ENCODE measurements at places on chromosomes 7 and 10.

DNA sequence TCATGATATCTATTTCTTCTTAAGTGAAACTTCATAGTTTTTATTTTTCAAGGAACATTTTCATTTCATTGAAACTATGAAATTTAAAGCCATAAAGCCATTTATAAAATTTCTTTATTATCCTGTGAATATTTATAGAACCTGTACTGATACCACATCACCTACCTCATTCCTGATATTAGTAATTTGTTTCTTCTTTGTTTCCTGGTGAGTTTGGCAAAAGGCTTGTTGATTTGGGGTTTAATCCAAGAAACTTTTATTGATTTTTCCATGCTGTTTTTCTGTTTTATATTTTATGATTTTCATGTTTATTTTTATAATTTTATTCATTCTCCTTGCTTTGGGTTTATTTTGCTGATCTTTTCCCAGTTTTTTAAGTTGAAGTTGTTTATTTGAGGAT is 669.4 kb downstream of the NXPH1 start:
- DNase-seq = no peak

DNA sequence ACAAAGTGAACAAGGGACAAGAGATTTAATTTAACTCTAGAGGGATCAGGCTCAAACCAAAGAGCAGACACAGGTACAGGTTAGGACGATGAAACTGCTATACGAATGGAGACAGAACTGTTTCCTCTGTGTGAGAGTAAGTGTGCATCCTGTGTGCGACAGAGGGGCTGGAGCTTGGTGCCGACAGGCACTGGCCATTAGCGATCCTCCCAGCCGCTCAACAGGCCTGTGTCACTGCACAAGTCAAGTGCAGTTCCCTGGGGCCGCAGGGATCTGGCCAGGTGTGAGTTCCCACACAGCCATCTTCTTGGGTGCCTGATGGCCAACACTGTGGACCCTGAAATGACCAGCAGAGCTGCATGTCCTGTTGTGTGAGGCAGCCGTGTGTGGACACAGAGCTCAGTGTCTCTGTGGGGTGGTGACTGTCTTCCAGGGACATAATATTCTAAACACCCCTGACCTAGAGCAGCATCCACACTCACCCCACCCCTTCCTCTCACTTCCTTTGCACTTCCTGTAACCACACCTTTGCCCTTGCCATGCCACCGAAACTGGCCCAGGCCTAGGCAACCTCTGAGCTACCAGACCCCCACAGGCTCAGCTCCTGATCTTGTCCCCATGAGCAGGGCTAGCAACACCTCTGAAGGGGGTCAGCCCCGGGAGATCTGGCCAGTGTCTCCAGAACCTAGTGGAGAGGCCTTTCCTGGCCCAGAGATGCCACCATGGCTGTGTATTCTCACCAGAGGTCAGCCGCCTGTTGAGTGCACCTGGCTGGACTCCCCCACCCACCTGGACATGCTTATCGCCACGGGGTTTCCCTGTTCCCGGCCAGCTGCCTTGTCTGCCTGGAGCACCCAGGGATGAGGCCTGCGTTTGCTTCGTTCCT is 11.7 kb upstream of the TBRG4 start:
- no peak for DNase-seq

GRCh38 chr10:53458007-53458406 is 685.4 kb upstream of the MBL2 start:
- no peak for DNase-seq

- DNase-seq = no peak
Observed at GRCh38 chr7:123612024-123612423, 10.4 kb downstream of the ASB15 start.

DNA sequence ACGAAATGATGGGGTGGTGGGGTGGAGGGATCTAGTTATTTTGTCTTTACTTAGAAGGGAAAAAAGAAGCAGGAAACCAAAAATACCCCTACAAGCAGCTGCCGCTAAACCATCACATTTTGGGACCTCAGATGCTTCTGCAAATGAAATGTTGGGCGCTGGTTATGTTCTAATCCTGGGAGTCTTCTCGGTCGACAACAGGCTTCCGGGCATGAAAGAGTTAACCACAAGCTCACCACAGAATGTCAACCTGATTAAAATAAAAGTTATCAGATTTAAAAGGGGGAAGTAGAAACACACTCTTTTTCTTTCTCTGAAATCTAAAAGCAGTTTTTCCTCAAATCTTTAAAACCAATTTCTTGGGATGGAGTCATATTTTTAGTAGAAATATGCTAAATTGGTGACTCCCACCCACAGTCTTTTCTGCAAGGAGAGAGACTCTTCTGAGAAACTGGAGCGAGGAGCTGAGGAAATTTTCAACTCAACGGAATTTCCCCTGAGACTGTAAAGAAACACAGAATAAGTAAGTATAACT is 16.8 kb downstream of the IL2RA start:
- DNase-seq = peak; percentile 65

DNA sequence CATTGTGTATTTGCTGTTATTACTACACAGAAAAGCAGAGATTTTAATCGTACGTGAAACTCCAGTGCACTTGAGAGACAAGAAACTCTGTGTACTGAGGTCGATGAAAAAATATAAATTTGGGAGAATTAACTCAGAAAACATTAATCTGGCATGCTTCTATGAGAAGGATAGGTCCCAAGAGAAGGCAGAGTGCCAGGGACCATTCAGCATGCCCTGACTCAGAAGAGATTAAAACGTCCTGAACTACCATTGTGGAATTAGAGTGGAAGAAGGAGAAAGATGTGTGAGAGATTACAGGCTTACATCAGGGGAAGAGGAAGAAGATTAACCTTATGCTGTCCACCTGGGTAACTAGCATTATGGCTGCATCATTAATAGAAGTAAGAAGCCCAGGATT is 72.4 kb downstream of the REEP3 start:
- DNase-seq = no peak

DNA sequence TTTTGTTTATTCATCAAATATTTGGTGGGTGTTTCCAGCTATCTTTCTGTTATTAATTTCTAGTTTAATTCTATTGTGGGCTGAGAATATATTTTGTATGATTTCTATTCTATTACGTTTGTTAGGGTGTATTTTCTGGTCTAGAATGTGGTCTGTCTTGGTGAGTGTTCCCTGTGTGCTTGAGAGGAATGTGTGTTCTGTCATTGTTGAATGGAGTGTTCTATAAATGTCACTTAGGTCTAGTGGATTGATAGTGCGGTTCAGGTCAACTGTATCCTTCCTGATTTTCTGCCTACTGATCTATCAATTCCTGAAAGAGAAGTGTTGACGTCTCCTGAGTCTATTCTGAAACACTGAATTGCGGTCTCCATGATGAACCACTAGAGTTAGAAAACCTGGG is 8.5 kb downstream of the HTRA1 start:
- DNase-seq = no peak

- DNase-seq = no peak
Observed at GRCh38 chr7:24835643-24836042, 78.4 kb upstream of the GSDME start.

- no peak for DNase-seq
Observed at GRCh38 chr10:70650718-70651117, 21.6 kb upstream of the ADAMTS14 start.

DNA sequence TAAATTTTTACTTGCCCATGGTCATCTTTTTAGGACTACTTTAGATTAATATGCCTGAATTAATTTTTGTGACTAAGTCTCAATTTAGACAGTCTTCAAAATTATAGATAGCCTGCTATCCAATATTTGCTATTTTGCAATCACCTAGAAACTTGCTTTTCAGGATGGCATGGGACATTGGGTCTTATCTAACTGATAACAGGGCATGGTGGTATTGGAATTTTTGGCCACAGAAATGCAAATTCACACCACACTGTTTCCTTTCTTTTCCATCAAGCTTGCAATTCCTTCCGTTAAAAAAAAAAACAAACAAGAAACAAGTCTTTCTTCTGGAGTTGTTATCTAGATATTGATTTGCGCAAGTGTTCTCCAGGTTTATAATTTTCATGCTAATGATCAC is 8.8 kb downstream of the ARL5B start:
- DNase-seq = no peak

GRCh38 chr7:108592646-108593201 is 23.1 kb downstream of the DNAJB9 start:
- DNase-seq = no peak

- peak; percentile 65 for DNase-seq
Observed at GRCh38 chr7:128863433-128863989, 855 bp downstream of the ATP6V1F start.

DNA sequence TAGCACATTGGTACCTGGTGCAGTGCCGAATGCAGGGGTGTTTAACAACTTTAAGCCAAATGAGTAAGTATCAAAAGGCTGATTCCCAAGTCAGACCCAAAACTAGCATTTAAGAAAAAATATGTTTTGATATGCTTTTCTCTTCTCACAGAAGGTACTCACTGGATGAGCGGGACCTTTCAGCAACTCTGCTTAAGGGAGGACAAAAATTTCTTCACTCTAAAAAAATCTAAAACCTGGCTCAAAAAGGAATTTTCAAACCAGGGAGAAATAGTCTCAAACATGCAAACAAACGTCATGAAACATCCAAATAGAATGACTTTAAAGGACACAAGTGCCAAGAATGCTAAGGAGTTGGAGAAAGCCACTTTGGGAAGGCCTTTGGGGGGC is 962.1 kb downstream of the KCNMA1 start:
- no peak for DNase-seq

DNA sequence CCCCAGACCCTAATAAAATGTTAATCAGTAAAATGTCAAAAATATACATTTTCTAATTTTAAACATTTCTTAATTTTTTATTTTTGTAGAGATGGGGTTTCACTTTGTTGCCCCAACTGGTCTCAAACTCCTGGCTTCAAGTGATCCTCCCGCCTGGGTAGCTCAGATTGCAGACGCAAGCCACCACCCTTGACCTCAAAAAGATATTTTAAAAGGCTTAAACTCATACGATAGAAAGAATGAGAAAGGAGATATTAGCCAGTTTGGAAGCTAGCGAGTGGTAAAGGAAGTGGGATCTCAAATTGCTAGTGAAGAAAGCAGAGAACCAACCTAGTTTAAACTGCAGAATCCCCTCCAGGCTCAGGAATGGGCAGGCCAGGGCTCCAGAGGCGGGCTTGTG is 4.5 kb downstream of the WIPI2 start:
- no peak for DNase-seq

DNA sequence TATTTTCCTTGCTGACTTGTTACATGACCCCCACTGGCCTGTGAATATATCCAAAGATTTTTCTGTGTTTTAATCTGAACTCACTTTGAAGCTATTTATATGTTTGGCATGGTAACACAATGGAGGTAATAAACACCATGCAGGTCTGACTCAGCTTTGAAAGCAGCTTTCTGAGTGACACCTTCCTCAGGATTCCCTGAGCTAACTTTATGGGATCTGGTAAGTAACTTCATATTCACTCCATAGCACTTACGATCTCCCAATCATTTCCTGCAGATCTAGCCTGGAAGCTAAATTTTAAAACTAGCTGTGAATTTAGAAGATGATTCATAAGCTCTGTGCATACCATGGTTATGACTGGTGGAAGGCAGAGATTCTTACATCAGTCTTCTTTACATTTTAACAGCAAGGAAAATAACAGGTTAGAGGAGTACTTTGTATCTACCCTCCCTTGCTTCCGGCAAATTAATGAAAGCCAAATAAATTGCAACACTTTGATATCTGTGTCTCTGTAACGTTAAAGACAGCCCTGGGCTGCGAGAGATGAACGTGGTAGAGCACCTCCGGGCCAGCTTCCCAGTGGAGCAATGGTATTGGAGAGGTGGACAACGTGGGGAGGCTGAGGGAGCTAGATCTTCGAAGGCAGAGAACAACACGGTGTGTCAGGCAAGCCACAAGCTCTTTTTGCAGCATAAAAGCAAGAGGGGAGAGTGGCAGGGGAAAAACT is 170.2 kb upstream of the KLF14 start:
- peak; percentile 69 for DNase-seq

DNA sequence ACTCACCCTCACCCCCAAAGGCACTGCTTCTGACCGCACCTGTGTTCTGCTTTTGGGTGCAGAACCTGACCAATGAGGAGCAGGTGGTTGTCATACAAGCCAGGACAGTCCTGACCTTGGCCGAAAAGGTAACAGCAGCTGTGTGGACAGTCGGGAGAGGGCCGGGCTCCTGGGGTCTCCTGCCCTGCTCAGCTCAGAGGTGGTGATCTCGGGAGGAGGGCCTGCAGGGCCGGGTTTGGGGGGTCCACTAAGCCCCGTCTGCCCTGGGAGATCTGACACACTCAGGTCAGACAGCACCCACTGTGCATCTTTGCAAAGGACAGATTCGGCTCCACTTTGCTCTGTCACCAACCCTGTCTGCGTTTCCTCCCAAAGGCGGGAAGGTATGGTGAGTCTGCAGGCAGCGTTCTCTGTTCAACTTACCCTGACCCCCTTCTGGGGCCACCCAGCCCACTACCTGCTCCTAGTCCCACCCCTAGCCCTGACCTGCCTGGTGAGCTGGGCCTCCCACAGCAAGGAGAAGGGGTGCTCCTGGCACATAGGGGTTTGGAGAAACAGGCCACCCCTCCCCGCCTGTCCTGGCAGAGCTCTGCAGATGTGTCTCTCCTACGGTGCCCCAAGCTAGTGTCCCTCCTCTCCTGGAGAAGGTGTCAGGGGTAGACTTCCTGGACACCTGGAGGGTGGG is 33.7 kb upstream of the DPYSL4 start:
- DNase-seq = no peak

DNA sequence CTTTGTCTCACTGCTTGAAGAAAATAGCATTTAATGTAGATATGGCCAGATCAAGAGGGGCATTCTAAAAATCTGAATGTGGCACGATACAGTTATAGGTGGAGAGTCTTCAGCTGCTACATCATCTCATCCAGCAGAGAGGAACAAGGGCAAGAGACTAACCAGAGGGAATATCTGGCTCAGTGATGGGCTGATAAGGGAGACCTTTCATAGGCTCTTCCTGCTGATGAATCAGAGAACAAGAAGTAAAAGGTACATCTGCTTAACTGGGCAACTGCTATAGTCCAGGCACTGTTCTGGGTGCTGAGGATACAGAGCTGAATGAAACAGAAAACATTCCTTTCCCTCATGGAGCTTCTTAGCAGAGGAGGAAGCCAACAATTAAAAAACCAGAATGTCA is 37.9 kb downstream of the PIP4K2A start:
- DNase-seq = no peak

- no peak for DNase-seq
Observed at GRCh38 chr10:114095559-114096337, 52.1 kb downstream of the ADRB1 start.

- peak; percentile 15 for DNase-seq
Observed at GRCh38 chr10:38054361-38054797, 39.8 kb upstream of the ZNF37A start.

- no peak for DNase-seq
Observed at GRCh38 chr10:7491949-7492659, 81.3 kb upstream of the SFMBT2 start.

Measured in suppressor macrophage treated with lipopolysaccharide for 1 hour (primary cell).